ENCODE measurements at places on chromosomes 1 and 21. TPM values are rescaled to one million over a fixed set of nuclear protein-coding genes. Genes with fewer than 3 reads are reported as not detected.

- DNase-seq: no peak
Observed at GRCh38 chr1:165844114-165844798, 16.8 kb downstream of the UCK2 start.

DNA sequence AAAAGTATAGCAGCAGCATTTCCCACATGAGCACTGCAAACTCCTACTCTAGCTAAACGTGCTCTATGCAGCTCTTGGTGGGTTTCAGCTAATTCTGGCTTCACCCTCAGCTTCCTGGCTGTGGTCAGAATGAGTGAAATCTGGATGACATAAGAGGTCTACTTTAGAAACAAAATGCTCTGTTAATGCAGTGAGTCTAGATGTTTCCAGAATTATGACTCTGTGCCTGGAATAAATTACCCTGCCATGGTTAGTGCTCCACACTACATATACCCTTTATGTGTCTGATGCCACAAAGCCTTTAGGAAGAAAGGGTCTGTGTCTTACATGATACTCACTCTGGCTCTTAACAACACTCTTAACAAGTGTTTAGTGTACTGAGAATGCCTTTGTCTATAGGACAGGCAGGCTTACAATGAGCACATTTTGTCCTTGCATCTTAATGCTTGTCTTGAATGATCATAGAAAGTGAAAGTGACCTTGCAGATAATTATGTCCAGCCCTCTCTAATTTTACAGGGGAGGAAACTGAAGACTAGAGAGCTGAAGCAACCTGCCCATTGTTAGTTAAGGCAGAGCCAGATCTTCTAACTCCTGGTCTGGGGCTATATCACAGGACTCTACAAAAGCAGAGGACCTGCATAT is 9.2 kb downstream of the S100A10 start:
- no peak for DNase-seq

PGBD5 gene
- 0.27 TPM for total RNA-seq

DNA sequence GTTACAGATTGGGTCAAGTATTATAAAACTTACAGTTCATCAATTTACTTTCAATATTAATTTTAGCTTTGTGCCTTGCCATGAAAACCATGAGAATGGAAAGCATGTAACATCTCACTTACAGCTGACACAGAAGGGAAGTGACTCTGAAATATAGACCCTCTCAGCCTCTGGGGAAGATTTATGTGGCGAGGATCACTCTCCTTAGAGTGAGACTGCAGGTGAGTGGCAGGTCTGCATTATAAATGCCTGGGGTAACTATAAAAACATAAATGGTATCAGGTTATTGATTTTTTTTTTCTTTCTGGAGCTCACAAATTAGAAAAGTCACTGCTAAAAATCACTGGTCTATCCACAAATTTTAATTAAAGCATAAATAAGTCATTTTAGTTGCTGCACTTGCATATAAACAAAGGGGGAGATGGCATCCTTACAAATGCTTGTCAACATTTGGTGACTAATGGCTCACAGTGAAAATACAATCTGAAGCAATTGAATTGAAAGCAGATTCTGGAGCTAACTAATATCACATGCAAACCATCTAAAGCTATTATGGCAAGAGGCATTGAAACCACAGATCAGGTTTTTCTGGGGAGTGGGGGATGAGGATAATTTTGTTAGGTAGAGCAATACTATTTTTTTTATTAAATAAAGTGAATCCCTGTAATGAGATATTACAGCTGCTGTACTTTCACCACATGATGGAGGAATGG is 200.9 kb downstream of the TM2D1 start:
- DNase-seq: no peak

C1QA gene
- 0.91 TPM for total RNA-seq

CXADR gene
- 21.6 TPM for total RNA-seq
